ENCODE measurements at places on chromosomes 1 and 21.

- peak; percentile 43 for DNase-seq
Observed at GRCh38 chr1:230643908-230644307, 1.6 kb downstream of the COG2 start.

GRCh38 chr1:205669341-205670149 is 10.8 kb downstream of the SLC45A3 start:
- DNase-seq, result no peak

- no peak for DNase-seq
Observed at GRCh38 chr21:42830456-42831455, 48.6 kb downstream of the WDR4 start.

- DNase-seq, result no peak
Observed at GRCh38 chr1:88529581-88529980, 154.5 kb upstream of the PKN2 start.

GRCh38 chr21:45830221-45830640 is 151.3 kb upstream of the COL6A1 start:
- DNase-seq, result no peak

DNA sequence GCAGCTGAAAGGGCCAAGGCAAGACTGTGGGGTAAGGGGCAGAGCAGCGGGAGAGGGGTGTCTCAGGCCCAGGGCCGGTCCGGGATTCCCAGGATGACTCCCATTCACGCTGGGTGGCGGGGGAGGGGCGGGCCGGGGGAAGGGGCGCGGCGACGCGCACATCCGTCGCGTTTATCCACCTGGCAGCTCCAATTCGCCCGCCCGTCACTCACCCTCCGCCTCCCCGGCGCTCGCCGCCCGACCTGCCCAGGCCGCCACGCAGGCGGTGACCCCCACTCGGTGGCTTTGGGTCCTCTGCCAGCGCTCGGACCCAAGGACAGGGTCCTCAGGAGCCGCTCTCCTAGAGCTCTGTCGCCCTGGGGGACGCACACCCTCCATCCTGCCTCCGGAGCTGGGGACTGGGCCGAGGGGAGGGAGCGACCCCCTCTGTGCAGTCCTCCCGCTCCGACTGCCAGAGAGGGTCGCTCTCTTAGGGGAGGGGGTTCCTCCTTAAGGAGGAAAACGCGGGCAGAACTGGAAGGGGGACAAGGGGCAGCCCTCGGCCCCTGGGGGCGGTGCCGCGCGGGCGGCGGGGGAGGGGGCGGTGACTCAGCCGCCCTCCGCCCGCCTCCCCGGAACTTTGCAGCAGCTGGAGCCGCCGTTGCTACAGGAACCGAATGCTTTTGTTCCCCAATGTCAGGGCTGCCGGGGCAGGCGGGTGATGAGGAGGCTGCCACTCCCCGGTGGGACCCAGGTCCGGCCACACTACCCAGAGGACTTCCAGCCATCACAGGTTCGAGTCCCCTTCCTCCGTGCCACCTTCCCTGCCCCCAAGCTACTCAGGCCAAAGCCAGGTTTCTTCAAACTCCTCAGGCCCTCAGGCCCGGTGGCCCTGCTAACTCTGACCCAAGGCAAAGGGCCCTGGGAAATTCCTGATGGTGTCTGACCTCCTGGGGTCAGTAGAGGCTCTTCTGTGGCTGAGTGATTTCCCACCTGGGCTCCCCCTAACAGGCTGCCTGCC is 3.4 kb downstream of the ADGRB2 start:
- peak; percentile 73 for DNase-seq

DNA sequence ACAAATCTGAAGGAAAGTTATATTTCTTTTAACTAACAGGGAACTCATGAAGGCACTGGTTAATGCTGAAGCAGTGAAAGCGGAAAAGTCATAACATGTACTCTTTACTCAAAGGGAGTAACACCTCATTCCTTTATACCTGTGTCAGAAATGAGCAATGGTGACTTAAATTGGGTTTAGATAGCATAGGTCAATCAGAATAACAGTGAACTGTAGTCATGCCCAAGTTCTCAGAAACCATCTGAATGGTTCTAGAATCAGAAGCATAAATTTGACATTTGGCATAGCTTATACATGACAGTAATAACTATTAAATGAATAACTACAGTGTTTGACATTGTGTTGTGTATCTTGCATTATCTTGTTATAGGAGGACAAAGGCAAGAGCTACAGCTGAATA is 382.0 kb downstream of the NUF2 start:
- no peak for DNase-seq

GRCh38 chr1:15146142-15146680 is 7.3 kb upstream of the TMEM51 start:
- DNase-seq, result no peak

Data from HFFc6 (cell line).